Hematopoietic multipotent progenitor cell treated with erythropoietin and hydrocortisone succinate and interleukin-3 and kit ligand, for 4 days (in vitro differentiated cells): ENCODE measurements at places on chromosomes 6 and 20.

- DNase-seq = no peak
These were observed 27.6 kb upstream of the FAM83C start for GRCh38 chr20:35319871-35320197.

GRCh38 chr6:127458222-127458621 is 967 bp downstream of the KIAA0408 start:
- no peak for DNase-seq

GRCh38 chr20:7930343-7930742 is 9.9 kb downstream of the HAO1 start:
- peak; percentile 35 for DNase-seq

DNA sequence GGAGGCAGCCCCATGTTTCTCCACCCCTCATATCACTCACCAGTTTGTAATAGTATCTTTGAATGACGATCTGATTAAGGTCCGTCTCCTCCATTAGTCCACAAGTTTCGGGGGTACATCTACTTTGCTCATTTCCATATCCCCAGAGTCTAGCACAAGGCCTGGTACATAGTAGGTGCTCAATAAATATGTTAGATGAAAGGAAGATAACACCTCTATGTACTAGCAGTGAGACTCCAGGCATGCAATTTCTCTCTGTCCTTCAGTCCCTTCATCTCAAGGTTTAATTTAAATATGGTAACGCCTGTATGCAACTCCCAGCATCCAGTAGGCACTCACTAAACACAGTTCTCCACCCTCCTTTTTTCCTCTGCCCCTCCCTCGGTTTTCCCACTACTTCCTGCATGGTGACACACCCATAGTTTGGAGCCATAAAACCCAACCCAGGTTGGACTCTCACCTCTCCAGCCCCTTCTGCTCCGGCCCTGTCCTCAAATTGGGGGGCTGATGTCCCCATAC is 461 bp upstream of the HNF4A start:
- no peak for DNase-seq

GRCh38 chr6:108707328-108707976 is 140.8 kb upstream of the ARMC2 start:
- DNase-seq = no peak

DNA sequence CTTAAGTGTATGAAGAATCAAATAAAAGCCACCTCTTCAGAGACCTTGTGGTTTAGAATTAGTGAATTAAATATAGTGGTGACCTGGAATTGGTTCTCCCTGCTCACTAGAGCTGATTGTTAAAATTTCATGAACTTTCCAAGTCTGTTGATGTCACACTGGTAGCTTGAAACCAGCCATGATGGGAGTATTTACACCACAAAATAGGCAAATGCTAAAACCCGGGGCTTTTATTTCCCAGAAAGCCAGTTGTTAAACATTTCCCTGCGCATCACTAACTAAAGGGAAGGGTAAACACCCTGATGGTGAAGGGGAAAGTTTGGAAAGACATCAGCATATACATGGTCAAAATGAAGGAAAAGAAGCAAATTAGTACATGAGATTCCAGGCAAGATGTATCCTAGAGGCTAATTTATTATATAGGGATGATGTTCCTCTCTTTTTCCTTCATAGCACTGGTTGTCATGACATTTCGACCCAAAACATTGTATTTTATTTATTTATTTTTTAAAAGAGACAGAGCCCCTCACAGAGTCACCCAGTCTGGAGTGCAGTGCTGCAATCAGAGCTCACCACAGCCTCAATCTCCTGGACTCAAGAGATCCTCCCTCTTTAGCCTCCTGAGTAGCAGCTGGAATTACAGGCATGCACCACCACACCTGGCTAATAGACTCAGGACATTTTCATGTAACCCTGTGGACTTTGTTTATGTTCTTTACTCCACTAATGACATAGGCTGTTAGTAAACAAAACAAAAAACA is 123.2 kb downstream of the RIN2 start:
- no peak for DNase-seq

DNA sequence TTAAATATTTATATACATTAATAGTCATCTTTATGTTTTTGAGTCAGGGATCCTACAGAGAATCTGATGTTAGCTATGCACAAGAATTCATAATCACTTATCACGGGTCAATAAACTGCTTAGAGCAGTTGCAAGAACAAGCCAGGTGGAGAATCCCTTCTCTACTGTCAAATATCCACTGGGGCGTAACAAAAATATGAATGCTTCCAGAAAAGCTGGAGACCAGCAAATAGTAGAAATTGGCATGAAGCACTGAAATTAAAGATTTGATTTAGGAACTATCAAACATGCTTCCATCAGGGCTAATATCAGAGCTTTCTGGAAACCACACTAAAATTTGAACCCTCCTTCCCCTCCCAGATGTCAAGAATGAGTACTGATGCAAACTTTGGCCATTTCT is 37.3 kb downstream of the ADGRG6 start:
- DNase-seq = no peak

DNA sequence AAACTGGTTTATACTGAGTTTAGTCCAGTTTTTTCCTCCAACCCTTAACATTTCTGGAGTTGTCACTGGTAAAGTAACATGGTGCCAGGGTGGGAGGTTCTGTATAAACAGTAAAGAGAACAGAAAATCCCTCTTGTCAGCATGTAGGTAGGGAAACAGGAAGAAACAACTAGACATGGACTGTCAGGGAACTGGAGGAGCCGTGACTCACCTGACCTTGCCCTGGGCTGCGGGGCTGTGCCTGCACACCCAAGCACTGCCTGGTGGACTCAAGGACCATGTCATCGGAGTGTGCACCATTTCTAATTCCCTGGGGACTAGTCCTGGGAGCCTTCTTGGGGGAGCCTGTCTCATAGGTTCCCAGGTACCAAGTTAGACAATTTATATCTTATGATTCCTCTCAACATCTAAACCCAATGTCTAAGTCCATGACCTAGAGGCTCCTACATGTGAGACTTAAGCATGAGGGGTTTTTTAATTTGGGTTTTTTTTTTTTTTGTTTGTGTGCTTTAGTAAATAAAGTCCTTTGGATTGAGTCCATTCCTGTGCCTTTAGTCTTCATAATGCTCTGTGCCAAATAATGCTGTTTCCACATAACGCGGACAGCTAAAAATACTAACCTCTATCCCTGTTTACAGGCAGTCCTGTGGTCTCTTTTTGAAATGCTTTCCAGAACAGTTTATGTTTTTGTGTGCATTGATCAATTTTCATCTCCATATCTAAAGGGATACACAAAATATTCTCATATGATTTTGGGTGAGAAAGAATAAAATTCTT is 136.9 kb upstream of the SUPT3H start:
- DNase-seq = no peak

GRCh38 chr6:106557837-106558236 is 71.5 kb downstream of the RTN4IP1 start:
- DNase-seq = no peak

DNA sequence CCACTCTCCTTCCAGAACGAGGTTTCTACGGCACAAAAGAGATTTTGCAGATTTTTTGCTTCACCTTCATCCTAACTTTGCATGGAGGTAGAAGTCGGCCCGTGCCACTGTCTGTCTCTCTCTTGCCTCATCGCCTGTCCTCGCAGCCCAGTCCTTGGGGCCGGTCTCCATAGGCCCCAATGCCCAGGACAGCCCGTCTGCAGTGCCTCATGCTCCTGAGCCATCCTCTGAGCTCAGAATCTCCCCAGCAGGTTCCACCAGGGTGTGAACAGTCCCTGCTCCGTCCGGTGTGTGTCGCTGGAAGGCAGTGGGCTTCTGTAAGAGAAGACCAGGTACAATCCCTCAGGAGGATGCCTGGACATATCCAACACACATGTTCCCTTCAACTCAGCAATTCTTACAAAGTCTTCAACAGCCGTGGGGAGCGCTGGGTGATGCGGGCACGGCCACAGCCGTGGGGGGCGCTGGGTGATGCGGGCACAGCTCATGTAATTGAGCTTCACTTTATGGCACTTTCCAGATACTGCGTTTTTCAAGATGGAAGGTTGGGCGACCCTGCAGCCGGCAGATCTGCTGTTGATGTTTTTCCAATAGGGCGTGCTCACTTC is 231.9 kb downstream of the DLL1 start:
- no peak for DNase-seq

- peak; percentile 75 for DNase-seq
These were observed 1.3 kb upstream of the CTCFL start for GRCh38 chr20:57526087-57526884.

DNA sequence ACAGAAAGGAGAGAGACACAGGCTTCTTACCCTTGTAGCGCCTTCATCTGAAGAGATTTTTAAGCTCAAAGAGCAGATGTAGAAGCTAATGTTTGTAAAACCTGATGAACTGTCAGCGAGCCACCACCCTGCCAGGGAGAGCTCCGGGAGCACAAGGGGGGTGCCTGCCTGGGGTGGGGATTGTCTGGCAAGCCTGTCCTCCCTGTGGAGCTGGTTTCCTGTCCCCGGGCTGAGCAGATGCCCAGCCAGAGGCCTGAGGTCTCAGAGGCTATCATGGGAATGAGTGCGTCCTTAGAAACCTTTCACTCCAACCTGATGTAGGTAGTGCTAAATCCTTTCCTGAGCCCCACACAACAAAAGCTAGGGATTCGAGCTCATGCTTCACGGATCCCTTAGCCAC is 41.9 kb upstream of the NR2E1 start:
- DNase-seq = no peak

- DNase-seq = no peak
These were observed 364.8 kb downstream of the THBS2 start for GRCh38 chr6:168888786-168889345.

DNA sequence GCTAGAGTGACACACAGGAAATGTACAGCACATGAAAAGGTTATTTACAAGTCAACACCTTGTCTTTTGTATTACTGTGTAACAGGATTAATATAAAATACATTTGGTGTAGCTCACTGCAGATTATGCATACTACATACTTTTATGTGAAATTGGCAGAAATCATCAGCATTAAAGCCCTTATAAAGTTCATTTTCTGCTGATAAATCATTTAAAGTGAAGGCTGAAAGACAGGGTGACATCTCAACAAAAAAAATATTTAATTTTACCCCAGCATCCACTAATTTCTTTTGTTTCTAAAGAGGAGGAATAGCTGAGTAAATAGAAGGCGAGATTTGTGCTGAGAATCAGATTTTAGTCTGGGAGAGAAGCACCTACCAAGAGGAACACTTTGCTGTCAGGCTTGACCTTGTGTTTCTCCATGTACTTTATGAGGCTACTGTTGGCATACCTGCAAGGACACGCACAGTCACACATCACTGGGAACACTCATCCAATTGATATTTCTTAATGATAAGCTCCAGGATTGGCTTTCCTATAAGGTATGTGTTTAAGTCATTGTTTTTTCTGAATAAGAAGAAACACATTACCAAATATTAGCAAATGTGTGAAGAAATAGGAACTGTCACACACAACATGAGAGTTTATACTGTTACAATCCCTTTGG is 146.6 kb upstream of the SLC22A16 start:
- no peak for DNase-seq

- no peak for DNase-seq
These were observed 34.7 kb upstream of the TGM3 start for GRCh38 chr20:2261046-2261485.

GRCh38 chr20:47191956-47192355 is 164.5 kb downstream of the ZMYND8 start:
- no peak for DNase-seq

- DNase-seq = no peak
These were observed 40.3 kb upstream of the GFOD1 start for GRCh38 chr6:13527671-13528056.

DNA sequence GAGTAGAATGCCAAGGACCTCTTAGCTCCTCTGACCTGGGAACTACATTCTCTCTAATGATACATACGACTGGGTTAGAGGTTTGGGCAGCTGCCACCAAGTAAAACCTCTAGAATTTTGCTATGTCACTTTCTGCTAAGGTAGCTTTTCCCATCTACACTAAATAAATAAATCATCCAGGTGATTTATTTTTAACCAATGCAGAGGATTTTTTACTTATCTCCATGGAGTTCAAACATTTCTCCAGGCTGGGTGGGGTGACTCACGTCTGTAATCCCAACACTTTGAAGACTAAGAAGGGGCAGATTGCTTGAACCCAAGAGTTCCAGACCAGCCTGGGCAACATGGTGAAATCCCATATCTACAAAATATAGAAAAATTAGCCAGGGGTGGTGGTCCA is 27.1 kb downstream of the HNF4A start:
- DNase-seq = no peak
